ENCODE measurements at places on chromosomes 5 and 9.

DNA sequence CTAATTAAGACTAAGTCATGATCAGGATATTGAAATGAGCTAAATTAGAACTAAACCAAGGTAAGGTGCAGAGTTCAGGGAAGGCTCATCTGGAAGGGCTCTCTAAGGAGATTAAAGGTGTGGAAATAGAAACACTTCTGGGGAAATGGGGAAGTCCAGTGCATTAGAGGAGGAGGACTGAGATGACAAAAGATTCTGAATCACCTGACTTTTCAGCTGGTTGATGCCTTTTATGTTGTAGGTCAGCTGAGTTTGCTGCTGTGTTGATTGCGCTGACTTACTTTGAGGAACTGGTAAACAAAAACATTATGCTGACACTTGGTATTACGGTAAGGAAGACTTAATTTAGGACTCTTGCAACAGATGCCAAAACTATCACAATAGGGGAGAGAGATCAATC, 23.8 kb downstream of the IFNA5 start:
- DNase-seq = no peak

GRCh38 chr5:92544036-92544435, 1037.0 kb downstream of the NR2F1-AS1 start:
- no peak for DNase-seq

GRCh38 chr9:78014776-78015175, 16.8 kb downstream of the GNAQ start:
- DNase-seq = no peak

DNA sequence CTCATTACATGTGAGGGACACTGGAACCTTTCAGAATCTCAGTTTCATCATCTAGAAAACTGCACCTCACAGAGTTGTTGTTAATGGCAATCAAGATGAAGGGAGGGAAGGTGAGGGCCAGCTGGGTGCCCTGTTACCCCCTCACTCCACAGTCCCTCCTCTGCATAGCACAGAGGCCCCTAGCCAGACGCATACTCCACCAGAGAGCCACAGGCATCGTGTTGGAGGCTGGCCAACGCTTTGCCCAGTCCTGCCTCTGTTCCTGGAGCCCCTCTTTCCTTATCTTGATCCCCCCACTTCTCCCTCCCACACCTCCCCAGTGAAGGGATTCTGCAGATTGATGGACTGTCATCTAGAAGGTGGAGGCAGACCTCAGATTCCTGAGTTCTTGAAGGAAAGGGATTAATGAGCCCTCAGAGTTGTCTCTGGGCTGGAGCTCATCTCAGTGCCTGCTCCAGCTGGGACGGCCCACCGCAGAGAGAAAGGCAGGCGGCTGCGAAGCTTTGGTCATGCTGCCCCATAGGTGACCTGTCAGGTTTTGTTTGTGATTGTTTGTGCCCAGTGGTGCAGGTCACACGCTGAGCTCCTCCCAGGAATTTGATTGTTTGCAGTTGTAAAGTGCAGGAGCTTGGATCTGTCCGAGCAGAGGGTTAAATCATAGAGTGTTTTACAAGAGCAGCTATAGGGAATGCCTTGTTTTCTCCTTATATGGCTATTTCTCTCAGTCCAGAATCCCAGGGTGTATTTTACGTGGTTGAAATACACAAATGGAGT, 487.3 kb downstream of the CCDC171 start:
- no peak for DNase-seq

- no peak for DNase-seq
These were observed 111.1 kb upstream of the ELL2 start for GRCh38 chr5:96072791-96073165.

- DNase-seq = no peak
These were observed 67.5 kb downstream of the SEMA6A start for GRCh38 chr5:116507051-116507537.

- DNase-seq = no peak
These were observed 290.4 kb upstream of the PDE4D start for GRCh38 chr5:60183881-60184280.

DNA sequence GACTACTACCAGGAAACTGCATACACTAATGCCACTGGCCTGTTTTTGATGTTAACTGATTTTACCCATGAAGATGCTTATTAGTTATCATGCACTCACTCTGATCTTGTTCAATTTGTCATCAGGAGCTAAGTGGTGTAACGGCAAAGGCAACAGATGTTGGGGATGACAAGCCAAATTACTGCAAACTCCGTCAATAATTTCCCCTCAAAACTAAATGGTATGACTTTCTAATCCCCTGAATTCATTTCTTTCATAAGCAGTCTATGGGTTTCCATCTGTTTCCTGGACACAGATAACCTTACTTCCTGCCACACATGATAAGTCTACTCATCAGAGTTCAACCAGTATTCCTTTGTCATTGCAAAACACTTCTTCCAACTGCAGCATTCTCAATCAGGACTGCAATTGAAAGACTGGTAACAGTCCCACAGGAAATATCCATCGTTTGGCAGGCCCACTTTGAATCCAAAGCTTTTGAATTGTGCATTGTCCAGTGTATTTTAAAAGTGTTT, 96.2 kb upstream of the SMC2 start:
- no peak for DNase-seq

DNA sequence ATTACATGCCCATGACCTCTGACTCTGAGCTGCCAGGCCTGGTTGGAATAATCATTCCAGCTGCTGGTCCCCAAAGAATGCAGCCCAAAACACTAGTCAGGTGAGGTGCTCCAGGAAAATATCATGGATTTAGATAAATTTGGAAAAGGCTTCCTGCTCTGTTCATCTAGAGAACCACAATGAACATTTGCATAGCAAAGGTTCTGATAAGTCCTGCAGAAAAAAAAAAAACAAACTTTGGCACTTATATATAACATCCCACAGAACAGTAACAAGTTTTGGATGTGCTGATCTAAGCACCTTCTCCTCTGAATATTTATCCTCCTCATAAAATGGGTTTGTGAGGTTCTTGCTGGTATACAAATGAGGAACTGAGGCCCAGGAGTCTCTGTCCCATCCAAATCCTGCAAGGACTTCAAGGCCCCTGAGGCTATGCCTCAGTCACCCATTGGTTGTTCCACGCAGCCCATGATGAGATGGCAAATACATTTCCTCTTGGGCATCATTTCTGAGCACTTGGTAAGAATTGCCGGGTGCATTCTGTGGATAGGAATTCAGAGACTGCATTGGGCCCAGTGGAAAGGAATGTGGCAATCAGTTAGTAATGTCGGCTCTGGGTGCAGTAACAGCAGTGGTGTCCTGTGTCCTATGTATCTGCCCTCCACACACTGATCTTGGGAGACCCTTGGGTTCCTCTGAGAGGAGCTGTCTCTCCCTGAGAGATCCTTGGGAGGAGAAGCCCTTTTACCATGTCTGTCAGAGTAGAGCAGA, 73.4 kb upstream of the ASS1 start:
- DNase-seq = no peak

- DNase-seq = no peak
These were observed 710.2 kb upstream of the ACO1 start for GRCh38 chr9:31674264-31674663.

DNA sequence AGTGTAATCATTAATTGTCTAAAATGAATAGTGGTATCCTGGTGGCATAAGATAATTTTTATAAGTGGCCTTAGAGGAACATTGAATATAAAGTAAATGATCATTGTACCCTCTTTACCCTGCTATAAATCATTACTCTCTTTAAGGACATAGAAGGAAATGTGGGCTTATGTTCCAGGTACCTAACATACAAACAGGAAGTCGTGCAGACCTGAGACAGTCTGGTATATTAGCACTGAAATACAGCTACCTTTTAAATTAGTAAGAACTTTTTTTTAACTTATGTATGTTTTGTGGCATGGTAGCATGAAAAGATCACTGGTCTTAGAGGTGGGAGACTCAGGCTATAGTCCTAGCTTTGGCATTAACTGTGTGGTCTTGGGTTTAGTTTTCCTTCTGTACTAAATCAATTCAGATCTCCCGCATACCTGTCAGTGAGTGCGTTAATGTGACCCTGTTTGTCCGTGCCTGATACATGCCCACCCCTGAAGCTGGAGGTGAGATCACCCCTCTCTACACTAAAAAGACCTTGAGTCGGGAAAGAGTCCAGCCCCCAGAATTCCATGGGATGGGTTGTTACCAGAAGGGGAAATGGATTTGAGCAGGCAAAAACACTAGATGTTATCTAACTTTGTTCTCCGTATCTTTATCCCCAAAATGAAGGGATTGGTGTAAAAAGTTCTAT, 59.4 kb upstream of the ERBIN start:
- no peak for DNase-seq

- DNase-seq = no peak
These were observed 51.4 kb downstream of the ROR2 start for GRCh38 chr9:91898451-91899218.

- no peak for DNase-seq
These were observed 400.5 kb downstream of the ARRDC3 start for GRCh38 chr5:90982576-90982975.

DNA sequence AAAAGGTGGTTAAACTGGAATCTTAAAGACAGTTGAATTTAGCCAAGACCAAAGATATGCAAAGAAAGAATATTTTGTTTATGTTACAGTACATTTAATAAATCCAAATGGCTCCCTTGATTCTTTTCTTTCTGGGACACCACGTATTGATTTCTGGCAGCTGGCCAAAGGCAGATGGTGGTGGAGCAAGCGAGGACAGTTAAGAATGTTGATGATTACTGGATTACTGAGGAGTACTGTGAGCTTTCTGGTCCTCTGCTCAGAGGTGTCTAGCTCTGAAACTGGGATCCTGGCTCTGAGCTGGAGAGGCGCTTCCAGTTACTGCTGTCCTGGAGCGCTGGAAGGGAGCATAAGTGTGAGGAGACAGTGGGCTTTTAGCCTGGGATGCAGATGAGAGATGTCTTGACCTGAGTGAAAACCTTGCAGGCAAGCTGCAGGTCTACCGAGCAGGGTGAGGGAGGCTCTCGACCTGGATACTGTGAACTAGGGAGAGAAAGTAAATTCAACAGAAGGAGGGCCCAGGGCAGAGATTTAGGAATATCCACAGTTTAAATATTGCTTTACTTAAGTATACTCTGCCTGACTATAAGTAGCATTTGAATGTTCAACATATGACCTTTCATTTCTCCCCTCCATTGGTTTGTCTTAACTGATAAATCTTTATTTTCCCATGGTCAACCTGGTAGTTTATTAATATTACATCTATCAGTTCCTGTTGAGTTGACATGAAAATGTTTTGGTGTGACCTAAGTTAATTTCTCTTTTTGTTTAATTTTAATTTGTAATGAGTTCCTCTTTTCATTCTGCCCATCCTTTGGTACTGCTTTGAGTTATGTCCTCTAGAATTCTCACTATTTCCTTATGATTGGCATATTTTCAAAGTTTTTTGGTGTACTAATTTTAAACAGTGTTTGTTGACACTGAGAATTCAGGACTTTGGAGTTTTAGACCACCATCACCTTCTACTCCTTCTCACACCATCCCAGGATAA, 3.7 kb downstream of the SYK start:
- no peak for DNase-seq

DNA sequence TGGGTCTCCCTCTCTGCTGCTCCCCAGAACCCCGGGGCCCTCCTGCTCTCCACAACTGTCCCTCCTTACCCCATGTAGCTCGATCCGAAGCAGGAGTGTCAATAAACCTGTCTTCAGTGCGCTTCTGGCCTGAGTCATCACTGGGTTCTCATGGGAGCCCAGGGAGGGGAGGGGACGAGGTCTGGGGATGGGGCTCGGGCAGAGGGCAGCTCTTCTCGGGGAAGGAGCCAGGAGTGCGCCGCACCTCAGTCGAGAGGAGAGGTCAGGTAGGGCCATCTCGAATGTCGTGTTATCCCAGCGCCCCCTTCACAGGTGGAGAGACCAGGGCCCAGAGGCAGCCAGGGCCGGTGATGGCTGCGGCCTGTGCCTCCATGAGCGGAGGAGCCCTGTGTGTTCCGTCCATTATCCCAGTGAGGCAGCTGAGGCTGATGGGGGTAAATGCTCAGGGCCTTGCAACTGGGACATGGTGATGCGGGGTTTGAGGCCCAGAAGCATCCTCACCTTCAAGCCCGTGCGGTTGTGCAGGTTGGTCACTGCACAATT, 52.1 kb downstream of the LRSAM1 start:
- no peak for DNase-seq

GRCh38 chr5:106311230-106311915, 1359.4 kb downstream of the EFNA5 start:
- no peak for DNase-seq

GRCh38 chr9:78314953-78315870, 18.3 kb downstream of the PSAT1 start:
- DNase-seq = no peak

DNA sequence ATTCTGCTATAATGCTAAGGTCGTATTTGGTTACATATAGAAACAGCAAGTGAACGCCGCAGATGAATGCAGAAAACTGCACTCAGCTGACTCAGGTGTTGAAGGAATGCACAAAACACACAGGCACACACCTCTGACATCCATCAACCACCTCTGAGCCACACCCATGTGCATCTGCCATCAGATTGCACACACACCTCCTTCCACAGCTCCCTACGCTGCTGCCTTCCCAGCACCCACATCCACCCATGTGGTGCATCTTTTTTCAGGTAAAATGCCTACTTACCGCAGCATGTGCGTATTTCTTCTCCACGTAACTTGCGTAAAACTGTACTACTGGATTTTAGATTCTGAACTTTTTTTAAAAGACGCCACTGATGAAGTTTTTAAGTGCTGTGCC, 7.1 kb downstream of the STK10 start:
- DNase-seq = no peak

- no peak for DNase-seq
These were observed 375.7 kb upstream of the TUSC1 start for GRCh38 chr9:26053954-26054353.

DNA sequence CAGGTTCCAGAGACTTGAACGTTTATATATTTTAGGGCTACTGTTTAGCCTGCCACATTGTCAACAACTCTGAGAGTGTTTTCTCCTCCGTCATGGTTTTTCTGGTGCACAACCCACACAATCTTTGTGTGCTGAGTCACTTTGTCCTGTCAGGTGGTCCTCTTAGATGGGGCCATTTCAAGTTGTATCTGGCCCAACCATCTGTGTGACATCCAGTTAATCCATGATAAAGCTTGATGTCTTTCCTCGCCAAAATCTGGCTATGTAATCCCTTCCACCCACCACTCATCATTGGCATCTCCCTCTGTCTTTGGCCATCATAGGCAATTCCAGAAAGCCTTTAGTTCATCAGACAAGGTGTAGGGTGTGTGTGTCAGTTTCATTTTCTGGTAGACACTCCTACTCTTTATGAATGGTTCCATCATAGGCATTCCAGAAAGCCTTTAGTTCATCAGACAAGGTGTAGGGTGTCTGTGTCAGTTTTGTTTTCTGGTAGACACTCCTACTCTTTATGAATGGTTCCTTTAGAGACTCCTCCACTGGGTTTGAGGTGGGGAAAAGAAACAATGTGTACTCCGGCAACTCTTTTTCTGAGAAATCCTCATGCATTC, 282.0 kb upstream of the ACTBL2 start:
- no peak for DNase-seq

DNA sequence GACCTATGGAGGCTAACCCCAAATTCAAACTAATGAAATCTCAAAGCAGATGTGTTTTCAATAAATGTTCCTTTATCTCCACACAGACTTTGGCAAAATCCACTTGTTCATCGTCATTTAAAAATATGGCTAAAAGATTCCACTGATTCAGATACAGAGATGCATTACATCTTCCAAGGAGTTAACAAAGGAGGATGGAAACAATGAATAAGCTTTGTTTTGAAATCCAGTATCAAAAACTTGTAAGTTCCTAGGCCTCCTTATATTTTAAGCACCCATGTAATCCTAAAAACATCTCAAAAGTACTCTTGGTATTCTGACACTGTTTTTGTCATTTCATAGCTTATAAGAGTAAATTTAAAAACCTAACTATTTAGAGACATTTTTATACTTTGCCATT, 345.6 kb upstream of the ACTBL2 start:
- no peak for DNase-seq

- no peak for DNase-seq
These were observed 2.2 kb downstream of the PRDM12 start for GRCh38 chr9:130666393-130667119.
